Thoracic aorta (tissue), 2 donors: ENCODE measurements at places on chromosomes 2 and 18. TPM values are rescaled to one million over a fixed set of nuclear protein-coding genes. Genes with fewer than 3 reads are reported as not detected.

DNA sequence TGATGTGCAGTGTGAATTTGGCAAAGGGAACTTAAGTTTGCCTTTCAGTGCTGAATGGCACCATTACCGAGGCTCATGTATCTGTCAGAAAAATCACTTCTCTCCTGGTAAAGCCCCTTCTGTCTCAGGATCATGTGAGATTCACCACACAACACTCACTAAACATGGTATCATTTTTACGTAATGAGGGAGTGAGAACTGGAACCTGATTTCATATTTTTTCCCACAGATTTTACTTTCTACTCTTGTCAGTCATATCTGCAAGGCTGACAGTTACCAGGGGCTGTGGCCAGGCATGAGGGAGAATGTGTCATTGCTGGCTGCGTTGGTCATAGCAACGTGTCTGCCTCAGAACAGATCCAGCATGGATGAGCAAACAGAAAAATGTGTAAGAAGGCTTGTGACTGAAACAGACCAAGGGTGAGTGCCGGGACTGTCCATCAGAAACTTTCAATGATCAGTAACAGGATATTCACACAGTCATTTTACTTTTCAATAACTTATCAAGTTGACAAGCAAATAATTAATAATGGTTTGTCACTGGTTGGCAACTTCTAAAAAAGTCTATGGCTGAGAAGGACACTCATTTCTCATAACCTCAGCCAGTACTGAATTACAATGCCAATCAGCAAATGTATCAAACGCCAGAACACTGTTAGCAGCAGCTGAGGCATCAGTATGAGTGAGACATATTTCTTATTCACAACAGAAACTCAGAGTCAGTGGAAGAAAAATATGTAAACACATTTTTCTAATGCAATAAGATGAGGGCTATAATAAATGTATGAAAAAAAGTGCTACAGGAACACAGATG lies 100.5 kb downstream of the CDC42EP3 start:
- H3K4me3 ChIP-seq = no peak overlapping the region
- no peaks in the 10 kb centered on the region for H3K36me3 ChIP-seq
- H3K4me1 ChIP-seq = peaks cover 60% of the 10 kb centered on the region
- DNase-seq = no peak
- H3K27me3 ChIP-seq = no peaks in the 10 kb centered on the region

- H3K27me3 ChIP-seq = no peaks in the 10 kb centered on the region
- H3K4me3 ChIP-seq = no peak overlapping the region
- no peak for DNase-seq
- peaks cover 22% of the 10 kb centered on the region for H3K36me3 ChIP-seq
- H3K4me1 ChIP-seq = no peaks in the 10 kb centered on the region
Observed at GRCh38 chr18:74507097-74507881, 11.1 kb downstream of the CNDP2 start.

- no peaks in the 10 kb centered on the region for H3K36me3 ChIP-seq
- no peaks in the 10 kb centered on the region for H3K4me1 ChIP-seq
- no peaks in the 10 kb centered on the region for H3K27me3 ChIP-seq
- H3K27ac ChIP-seq = no peak overlapping the region
- no peak overlapping the region for H3K4me3 ChIP-seq
- no peak for DNase-seq
Observed at GRCh38 chr2:100716581-100716980, 103.4 kb upstream of the NPAS2 start.

GRCh38 chr2:221034973-221035372 lies 537.1 kb downstream of the EPHA4 start:
- no peak overlapping the region for H3K27ac ChIP-seq
- H3K4me3 ChIP-seq = no peak overlapping the region
- no peaks in the 10 kb centered on the region for H3K27me3 ChIP-seq
- no peak for DNase-seq

DNA sequence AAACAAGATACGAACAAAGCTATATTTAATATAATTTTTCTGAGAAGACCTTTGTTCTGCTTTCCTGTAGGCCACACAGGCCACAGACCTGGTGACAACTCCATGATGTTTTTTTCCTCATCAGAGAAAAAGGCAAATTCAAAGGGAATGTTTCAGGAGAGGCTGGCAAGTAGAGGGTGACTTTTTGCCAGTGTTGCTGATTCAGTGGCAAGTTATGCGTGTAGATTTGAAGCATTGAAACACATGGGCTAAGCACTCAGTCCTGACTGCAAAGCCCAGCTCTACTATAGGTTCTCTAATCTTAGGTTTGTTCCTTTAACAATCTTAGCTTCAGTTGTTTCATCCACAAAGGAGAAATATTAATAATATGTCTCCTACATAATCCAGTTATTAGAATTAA lies 499.8 kb downstream of the SUCLG1 start:
- H3K27ac ChIP-seq = no peak overlapping the region
- no peaks in the 10 kb centered on the region for H3K4me1 ChIP-seq
- H3K36me3 ChIP-seq = no peaks in the 10 kb centered on the region
- no peak overlapping the region for H3K4me3 ChIP-seq
- no peak for DNase-seq

GRCh38 chr2:171963198-171963597 lies 36.6 kb upstream of the METAP1D start:
- peaks cover 6% of the 10 kb centered on the region for H3K36me3 ChIP-seq
- H3K27me3 ChIP-seq = no peaks in the 10 kb centered on the region
- no peak overlapping the region for H3K4me3 ChIP-seq
- DNase-seq = no peak
- no peak overlapping the region for H3K27ac ChIP-seq
- peaks cover 2% of the 10 kb centered on the region for H3K4me1 ChIP-seq

IL36B gene
- not detected for total RNA-seq

DNA sequence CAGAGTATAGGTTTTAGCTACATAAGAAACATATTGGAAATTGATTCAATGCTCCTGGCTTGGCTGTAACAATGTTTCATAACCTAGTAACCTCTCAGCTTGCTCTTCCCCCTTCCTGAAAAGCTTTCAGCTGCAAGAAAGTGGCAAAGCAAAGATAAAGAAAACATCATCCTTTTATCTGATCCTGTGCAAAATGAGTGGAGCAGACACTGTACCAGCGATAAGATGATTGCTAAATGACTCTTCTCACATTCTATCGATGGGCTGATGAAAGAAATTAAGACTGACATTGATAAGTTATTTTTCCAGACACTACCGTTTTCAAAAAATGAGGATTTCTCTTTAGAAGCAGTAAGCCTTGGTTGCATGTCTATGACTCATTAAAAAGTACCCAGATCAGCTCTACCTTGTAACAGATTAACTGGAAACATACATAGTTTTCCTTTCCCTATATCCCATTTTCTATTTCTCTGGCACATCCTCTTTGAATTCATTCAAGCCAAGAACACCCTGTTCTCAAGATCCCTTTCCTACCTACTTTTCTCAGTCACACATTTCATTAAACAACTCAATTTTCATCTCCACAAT lies 87.1 kb upstream of the LYPD1 start:
- no peak overlapping the region for H3K4me3 ChIP-seq
- no peak overlapping the region for H3K27ac ChIP-seq

- no peaks in the 10 kb centered on the region for H3K4me1 ChIP-seq
- DNase-seq = no peak
- H3K27me3 ChIP-seq = no peaks in the 10 kb centered on the region
- H3K27ac ChIP-seq = no peak overlapping the region
- no peak overlapping the region for H3K4me3 ChIP-seq
Observed at GRCh38 chr2:26290001-26290400, 45.3 kb downstream of the HADHB start.

ACOXL gene
- not detected for total RNA-seq

DNA sequence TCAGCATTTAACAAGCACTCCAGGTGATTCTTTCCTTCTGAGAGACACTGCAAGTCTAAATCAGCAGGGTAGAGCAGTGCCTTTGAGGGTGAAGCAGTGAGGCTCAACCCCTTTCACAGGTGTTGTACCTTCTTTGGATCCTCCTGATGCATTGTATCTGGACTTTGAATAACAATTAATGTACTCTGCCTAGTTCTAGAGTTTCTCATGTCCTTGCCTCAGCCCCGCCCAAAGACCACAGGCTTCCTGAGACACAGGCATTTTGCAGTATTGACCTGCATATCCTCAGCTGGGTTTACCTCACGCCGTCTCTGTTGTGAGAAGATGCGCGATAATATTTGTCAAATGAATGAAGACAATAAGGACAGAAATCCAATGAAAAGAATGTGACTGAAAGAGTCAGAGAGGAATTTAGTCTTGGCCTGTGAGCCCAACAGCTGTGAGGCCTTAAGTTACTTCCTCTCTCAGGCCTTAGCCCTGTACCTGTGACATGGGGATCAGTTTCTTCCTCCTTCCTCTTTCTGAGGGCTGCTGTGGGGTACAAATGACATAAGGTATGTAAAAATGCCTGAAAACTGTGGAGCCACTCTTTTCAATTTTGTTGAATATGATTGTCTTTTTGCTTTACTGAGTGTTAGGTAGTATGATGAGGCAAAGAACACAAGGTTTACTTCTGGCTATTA lies 43.7 kb downstream of the WIPF1 start:
- no peak for DNase-seq
- H3K36me3 ChIP-seq = no peaks in the 10 kb centered on the region
- no peak overlapping the region for H3K4me3 ChIP-seq
- H3K27me3 ChIP-seq = no peaks in the 10 kb centered on the region
- H3K27ac ChIP-seq = no peak overlapping the region

DNA sequence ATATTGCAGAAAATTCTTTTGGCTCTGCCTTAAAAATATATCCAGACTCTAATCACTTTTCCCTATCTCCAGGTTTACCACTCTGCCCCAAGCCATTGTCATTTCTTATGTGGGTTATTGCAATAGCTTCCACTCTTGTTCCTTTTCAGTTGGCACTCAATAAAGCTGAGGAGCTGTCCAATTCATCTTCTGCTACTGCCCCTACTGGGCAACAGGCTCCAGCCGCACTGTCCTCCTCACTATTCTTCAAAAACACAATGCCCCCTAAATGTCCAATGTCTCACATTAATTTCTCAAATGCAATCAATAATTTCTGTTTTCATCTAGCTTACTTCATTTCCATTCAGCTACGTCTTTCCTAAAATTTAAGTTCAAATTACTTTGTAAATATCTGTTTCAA lies 1262.5 kb upstream of the CDH2 start:
- H3K27ac ChIP-seq = no peak overlapping the region
- no peaks in the 10 kb centered on the region for H3K27me3 ChIP-seq
- no peaks in the 10 kb centered on the region for H3K36me3 ChIP-seq
- DNase-seq = no peak
- no peak overlapping the region for H3K4me3 ChIP-seq

KCNG3 gene
- total RNA-seq = not detected

DNA sequence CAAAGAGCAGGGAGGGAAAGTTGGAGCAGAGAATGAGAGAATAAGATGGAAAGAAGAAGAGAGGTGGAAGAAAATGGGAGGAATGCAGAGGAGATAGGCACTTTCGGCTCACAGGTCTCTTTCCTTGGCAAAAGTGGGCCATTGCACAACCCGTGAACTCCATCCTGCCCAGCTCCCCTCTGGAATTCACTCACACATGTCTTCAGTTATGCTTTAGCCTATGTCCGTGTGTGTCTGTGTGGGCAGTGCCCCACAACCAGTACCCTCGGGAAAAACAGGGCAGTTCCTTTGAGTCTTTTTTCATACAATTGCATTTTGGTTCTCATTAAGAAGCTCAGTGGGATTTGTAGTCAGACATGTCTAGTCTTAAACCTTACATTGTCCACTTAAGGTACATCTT lies 34.5 kb downstream of the DTNA start:
- H3K27ac ChIP-seq = no peak overlapping the region
- no peak overlapping the region for H3K4me3 ChIP-seq
- no peak for DNase-seq
- no peaks in the 10 kb centered on the region for H3K36me3 ChIP-seq

EMILIN1 gene
- 309 TPM for total RNA-seq

GRCh38 chr18:77970814-77971213 lies 721.2 kb downstream of the GALR1 start:
- no peak overlapping the region for H3K4me3 ChIP-seq
- no peak overlapping the region for H3K27ac ChIP-seq
- no peaks in the 10 kb centered on the region for H3K27me3 ChIP-seq
- no peaks in the 10 kb centered on the region for H3K36me3 ChIP-seq
- no peaks in the 10 kb centered on the region for H3K4me1 ChIP-seq
- no peak for DNase-seq

GRCh38 chr2:105723431-105723830 lies 21.3 kb upstream of the NCK2 start:
- no peaks in the 10 kb centered on the region for H3K36me3 ChIP-seq
- H3K4me1 ChIP-seq = no peaks in the 10 kb centered on the region
- H3K27ac ChIP-seq = no peak overlapping the region
- H3K4me3 ChIP-seq = no peak overlapping the region

UGT1A6 gene
- not detected for total RNA-seq

DNA sequence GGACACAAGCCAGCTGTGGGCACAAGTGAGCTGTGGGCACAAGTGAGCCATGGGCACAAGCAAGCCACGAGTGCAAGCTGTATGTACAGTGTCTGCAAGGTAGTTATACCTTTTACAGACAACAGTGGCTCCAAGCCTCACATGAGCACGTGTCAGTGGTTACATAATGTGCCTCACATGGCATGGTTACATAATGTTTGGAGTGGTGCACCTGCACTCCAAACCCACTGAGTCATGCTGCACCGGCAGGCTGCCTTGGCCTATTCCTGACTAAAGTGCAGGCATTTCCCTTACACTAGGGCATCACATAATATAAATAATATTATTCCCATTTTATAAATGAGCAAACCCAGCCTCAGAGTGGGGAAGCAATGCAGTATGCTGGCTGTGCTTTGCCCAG lies 62.6 kb downstream of the MARCO start:
- no peaks in the 10 kb centered on the region for H3K27me3 ChIP-seq
- DNase-seq = no peak
- no peaks in the 10 kb centered on the region for H3K4me1 ChIP-seq
- H3K36me3 ChIP-seq = no peaks in the 10 kb centered on the region
- no peak overlapping the region for H3K27ac ChIP-seq
- no peak overlapping the region for H3K4me3 ChIP-seq

SLC9A4 gene
- total RNA-seq = 1.4 TPM

SERPINB3 gene
- not detected for total RNA-seq

PLEKHB2 gene
- total RNA-seq = 42.0 TPM

MOCOS gene
- 2.0 TPM for total RNA-seq

- no peaks in the 10 kb centered on the region for H3K36me3 ChIP-seq
- DNase-seq = peak; percentile 39
- peak overlapping the region; percentile 44 for H3K4me3 ChIP-seq
- peak overlapping the region; percentile 74 for H3K27ac ChIP-seq
- no peaks in the 10 kb centered on the region for H3K27me3 ChIP-seq
Observed at GRCh38 chr2:40434731-40435271, 17.1 kb downstream of the SLC8A1 start.

GRCh38 chr18:58554404-58554803 lies 74.5 kb downstream of the ALPK2 start:
- H3K36me3 ChIP-seq = no peaks in the 10 kb centered on the region
- no peaks in the 10 kb centered on the region for H3K27me3 ChIP-seq
- no peak for DNase-seq
- H3K4me3 ChIP-seq = no peak overlapping the region

GMCL1 gene
- 24.1 TPM for total RNA-seq

DNA sequence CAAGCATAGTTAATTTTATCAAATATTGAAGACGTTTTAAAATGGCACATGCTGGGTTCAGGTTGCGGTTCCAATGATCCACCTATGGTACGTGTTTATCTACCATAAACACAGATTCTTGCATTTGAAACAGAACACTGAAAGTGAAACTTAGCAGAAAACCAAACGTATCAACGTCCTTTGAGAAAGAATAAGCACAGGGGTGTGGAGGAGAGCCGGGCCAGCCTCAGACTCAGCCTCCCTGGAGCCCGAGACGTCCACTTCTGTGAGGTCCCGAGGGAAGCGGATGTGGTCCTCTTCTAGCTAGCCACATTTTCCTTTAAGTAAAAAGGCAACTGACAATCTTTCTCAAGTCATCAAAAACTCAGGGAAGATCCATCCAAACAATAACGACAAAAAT lies 195.9 kb downstream of the RTP5 start:
- H3K4me3 ChIP-seq = no peak overlapping the region
- no peaks in the 10 kb centered on the region for H3K36me3 ChIP-seq
- no peak for DNase-seq

IKZF2 gene
- 26.5 TPM for total RNA-seq
